ENCODE measurements at places on chromosomes 16 and 17.

- no peak for DNase-seq
These were observed 28.5 kb upstream of the SLC38A8 start for GRCh38 chr16:84071121-84071520.

GRCh38 chr16:24344784-24345183 lies 88.6 kb downstream of the CACNG3 start:
- no peak for DNase-seq

GRCh38 chr16:4980691-4981090 lies 22.6 kb downstream of the SEC14L5 start:
- DNase-seq = no peak

DNA sequence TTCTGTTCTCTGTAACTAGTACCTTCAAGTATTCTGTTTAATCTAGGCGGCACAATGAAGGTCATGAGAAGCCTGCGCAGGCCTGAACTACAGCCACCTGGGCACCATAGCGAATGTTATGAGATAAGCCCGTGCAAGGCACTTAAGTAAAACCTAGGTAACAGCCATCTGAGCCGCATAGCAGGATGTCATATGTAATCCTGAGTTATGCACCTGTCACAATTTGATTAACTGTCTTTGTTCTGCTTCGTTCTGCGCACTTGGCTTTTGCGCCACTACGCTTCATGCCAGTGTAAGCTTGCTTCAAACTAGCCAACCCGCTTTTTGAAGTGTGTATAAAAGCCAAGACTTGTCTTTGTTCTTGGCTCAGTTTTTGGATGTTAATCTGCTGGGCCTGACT lies 449.8 kb downstream of the KCNJ18 start:
- DNase-seq = no peak
